HTR-8/SVneo (cell line): ENCODE measurements at places on chromosomes 13 and 19.

GRCh38 chr13:48804821-48805601 is 151.3 kb downstream of the CYSLTR2 start:
- DNase-seq: no peak

GRCh38 chr19:54916822-54917221 is 10.9 kb downstream of the NCR1 start:
- no peak for DNase-seq

- DNase-seq: no peak
Observed at GRCh38 chr13:46596466-46596865, 43.5 kb downstream of the LRCH1 start.

DNA sequence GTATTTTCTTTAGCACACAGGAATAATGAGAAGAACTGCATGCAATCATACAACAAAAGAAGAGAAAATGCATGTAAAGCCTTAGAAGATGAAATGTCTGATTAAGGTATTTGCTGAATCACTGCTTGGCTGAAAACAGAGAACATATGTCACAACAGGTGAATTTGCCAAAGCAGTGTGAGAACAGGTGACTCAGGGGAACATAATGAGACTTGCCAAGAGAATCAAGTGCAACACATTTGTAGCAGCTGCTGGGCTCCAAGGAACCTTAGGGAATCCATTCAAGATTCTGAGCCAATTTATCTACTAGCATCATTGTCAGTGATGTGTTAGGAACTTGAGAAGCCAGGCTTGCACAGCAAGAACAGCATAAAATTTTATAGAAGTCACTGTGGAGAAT is 273.1 kb downstream of the PCDH20 start:
- no peak for DNase-seq

GRCh38 chr19:46513461-46514236 is 18.0 kb upstream of the PNMA8B start:
- peak; percentile 87 for DNase-seq

DNA sequence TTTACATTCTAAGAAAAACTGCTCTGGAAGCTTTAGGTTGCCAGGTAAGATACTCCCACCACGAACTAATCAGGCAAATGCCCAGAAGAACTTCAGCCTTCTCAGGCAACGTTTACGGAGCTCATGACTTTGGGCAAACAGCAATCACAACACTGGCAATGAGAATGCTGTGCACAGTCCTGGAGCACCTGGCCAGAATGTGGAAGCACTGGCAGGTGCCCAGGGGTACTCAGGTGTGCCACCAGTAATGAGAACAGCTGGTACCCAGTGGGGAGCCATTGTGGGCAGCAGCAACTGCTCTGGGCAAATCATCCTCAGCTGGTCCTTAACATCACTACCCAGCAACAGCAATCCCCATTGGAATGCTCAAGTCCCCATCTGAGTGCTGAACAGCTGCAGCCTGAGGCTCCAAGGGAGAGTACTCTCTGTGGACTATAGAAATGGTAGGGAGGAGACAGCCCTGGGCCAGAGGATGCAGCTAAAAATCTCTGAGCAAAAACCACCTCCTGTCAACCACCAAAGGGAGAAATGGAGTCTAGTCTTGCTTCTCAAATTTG is 210.0 kb downstream of the FOXO1 start:
- DNase-seq: no peak

- no peak for DNase-seq
Observed at GRCh38 chr13:100808330-100809128, 133.9 kb upstream of the TMTC4 start.

GRCh38 chr19:45244133-45244794 is 943 bp downstream of the EXOC3L2 start:
- no peak for DNase-seq

DNA sequence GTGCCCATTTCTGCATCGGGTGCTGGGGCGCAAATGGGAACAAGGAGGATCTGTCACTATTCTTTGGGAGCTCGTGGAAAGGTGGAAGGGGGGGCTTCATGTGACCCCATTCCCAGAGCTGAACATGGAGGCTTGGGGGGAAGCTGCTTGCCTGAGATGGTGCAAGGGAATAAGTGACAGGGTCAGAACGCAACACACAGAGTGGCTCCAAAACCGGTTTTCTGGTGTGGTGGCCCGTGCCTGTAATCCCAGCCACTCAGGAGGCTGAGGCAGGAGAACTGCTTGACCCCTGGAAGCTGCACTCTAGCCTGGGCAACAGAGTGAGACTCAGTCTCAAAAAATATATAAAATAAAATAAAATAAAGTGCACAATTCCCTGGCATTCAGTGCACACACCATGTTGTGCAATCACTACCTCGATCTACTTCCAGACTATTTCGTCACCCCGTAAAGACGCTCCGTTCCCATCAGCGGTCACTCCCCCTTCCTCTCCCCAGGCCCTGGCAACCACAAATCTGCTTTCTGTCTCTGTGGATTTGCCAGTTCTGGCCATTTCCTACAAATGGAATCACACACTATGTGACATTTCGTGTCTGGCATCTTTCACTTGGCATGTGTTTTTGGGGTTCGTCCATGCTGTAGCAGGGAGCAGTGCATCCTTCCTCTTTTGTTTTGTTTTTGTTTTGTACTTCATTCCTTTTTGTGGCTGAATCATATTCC is 18.2 kb upstream of the COMP start:
- DNase-seq: no peak

DNA sequence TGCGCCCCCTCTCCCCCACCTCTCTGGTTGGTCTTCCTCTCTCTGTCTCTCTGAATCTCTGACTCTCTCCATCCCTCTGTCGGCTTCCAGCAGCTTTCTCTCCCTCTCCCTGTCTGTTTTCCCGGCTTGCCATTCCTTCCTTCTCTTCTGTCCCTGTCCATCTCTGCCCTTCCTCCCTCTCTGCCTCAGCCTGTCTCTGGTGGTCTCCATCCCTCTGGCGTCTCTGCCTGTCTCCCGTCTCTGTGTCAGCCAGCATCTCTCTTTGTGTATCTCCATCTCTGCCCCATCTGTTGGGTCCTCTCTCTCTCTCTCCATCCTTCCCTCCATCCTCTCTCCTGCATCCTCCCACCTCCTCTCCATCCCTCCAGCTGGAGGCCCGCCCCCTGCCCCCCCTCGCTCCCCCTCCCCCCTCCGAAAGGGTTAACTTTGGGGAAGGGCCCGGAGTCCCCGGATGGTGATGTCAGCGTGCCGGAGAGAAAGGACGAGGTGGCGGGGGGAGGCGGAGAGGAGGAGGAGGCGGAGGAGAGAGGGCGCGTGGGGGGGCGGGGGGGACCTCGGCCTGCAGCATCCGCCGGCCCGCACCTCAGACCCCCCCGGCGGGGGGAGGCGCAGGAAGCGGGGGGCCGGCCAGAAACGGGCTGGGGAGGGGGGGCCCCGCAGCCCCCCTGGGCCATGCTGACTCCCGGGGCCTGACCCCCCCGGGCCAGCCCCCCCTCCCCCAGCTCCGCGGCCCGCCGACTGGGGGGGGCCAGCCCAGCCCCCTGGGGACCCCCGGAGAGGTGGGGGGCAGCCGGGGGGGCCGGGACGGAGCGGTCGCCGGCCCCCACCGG is at the start of gene BRSK1:
Gene BRSK1, plus strand, starts transcription at position 450 of the 830 bp plus-strand sequence. CDS start 446 bp downstream, outside the sequence.
- DNase-seq: peak; percentile 78

DNA sequence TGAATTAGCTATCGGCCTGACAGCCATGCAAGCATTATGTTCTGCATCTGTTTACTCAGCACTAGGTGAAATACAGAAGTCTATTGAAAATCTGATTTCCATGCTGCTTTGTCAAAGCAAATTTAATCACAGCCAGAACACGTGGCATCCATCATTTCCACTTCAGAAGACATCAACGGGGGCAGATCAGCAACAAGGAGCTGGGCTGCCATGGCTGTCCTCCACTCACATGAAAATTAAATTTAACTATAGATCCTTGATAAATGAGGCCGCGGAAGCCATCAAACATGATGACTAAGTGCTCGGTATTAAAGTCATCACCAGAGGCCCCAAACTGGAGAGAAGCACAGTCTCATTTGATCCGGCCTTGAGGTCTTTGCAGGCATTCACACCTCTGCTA is 443.5 kb downstream of the HS6ST3 start:
- no peak for DNase-seq

GRCh38 chr13:22496803-22497508 is 683.8 kb upstream of the SGCG start:
- DNase-seq: no peak

DNA sequence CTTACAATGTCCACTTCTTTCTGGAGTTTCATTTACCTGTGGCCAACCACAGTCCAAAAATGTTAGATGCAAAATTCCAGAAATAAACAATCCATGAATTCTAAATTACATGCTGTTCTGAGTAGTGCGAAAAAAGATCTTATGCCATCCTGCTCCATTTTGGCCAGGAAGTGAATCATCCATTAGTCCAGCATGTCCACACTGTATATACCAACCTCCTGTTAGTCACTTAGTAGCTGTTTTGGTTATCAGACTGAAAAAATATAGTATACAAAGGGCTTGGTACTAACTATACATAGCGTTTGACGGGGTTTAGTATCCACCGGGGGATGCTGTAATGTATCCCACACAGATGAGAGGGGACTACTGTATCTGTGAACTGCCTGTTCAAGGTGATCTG is 618.0 kb upstream of the ARGLU1 start:
- peak; percentile 2 for DNase-seq

GRCh38 chr13:112608212-112608611 is 20.3 kb upstream of the TUBGCP3 start:
- DNase-seq: no peak

DNA sequence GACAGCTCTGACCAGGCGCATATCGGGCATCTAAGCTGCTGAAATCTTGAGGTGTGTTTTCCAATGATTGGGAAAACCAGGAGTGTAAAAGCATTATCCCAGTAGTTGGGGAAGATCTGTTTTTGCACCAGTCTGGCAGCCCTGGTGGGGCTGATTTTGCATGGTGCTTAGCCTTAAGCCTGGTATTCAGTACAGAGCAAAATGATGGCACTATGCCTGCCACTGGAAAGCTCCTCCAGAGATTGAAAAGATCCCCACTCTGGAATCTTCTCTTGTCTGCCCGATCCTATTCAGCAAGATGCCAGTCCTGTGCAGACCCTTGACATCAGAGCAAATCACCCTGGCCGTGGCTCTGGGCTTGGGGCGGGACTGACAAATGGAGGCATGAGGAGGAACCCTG is 44.7 kb upstream of the SIAH3 start:
- no peak for DNase-seq

GRCh38 chr19:45866400-45867176 is 2.5 kb downstream of the FOXA3 start:
- no peak for DNase-seq

GRCh38 chr19:46559203-46559602 is 41.9 kb upstream of the CALM3 start:
- DNase-seq: no peak

GRCh38 chr13:75896271-75896670 is 260.1 kb downstream of the LMO7 start:
- no peak for DNase-seq

GRCh38 chr13:33091415-33091774 is 75.2 kb downstream of the KL start:
- DNase-seq: no peak
